ENCODE measurements at places on chromosomes 7 and 10.

DNA sequence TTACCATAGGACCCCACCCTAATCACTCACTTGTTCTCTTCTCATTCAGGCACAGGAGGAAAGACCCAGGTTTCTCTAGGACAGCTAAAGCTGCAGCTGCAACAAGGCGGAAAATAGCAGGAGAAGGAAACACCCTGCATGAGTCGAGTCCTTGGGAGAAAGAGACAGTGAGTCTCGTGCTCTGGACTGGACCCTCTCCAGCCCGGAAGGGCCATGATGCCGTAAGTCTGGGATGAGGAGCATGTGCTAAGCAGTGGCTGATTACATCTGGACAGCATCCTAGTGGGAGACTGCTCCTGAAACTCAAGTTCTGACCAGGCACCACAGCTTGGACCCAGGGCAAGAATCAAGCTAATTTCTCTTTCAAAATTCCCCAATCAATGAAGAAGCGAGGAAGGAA, 39.4 kb downstream of the FBXW4 start:
- no peaks in the 10 kb centered on the region for H3K27me3 ChIP-seq
- peaks cover 47% of the 10 kb centered on the region for H3K36me3 ChIP-seq
- DNase-seq, result no peak

DNA sequence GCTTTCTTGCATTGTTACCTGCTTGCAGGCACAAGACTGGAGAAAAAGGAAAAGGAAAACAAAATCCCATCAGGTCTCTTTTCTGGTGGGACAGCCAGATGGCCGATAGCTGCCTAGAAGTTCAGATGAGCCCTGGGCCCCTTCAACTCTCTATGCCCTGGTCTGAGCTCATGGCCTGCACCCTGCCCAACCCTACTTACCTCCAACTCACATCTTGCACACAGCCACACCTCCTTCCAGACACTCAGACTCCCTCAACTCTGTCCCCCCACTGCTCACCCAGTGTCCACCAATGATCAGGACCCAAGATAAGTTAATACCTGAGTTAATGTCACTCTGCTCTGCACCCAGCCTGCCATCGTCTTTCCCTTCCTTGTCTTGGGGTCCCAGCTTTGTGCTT, 10.9 kb downstream of the RBP3 start:
- no peak overlapping the region for H3K4me3 ChIP-seq
- DNase-seq, result peak; percentile 25
- no peak overlapping the region for H3K27ac ChIP-seq
- no peaks in the 10 kb centered on the region for H3K4me1 ChIP-seq
- H3K27me3 ChIP-seq, result no peaks in the 10 kb centered on the region

DNA sequence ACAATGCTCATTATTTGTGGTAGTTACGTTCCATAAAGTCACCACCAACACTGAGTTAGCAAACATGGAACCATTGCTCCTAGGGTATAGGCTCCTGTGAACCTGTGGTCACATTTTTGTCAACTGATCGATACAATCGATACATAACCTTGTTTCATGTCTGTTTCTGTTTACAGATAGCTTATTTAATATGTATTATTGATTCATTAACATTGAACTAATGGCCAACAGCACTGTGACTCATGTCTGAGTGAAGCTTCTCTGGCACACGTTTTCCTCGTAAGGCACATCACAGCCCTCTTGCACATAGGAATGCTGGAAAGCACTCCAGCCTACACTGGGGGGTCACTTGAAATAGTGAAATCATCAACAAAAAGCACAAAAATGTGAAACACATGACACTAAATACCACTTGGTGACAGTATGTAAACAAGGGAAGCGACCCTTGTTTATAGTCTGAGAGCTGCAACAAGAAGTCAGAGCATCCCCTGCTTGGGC, 27.0 kb downstream of the GHRHR start:
- no peaks in the 10 kb centered on the region for H3K27me3 ChIP-seq
- DNase-seq, result no peak
- H3K36me3 ChIP-seq, result no peaks in the 10 kb centered on the region
- no peaks in the 10 kb centered on the region for H3K4me1 ChIP-seq
- H3K27ac ChIP-seq, result no peak overlapping the region

- no peak overlapping the region for H3K4me3 ChIP-seq
- no peak for DNase-seq
- H3K36me3 ChIP-seq, result no peaks in the 10 kb centered on the region
- H3K4me1 ChIP-seq, result no peaks in the 10 kb centered on the region
- no peak overlapping the region for H3K27ac ChIP-seq
Measured at GRCh38 chr7:71504697-71505441, 372.9 kb downstream of the GALNT17 start.

- peaks cover 3% of the 10 kb centered on the region for H3K36me3 ChIP-seq
- no peak for DNase-seq
- peaks cover 11% of the 10 kb centered on the region for H3K4me1 ChIP-seq
- peaks cover 58% of the 10 kb centered on the region for H3K27me3 ChIP-seq
- H3K27ac ChIP-seq, result no peak overlapping the region
- no peak overlapping the region for H3K4me3 ChIP-seq
Measured at GRCh38 chr10:102406815-102407214, 11.3 kb downstream of the NFKB2 start.

DNA sequence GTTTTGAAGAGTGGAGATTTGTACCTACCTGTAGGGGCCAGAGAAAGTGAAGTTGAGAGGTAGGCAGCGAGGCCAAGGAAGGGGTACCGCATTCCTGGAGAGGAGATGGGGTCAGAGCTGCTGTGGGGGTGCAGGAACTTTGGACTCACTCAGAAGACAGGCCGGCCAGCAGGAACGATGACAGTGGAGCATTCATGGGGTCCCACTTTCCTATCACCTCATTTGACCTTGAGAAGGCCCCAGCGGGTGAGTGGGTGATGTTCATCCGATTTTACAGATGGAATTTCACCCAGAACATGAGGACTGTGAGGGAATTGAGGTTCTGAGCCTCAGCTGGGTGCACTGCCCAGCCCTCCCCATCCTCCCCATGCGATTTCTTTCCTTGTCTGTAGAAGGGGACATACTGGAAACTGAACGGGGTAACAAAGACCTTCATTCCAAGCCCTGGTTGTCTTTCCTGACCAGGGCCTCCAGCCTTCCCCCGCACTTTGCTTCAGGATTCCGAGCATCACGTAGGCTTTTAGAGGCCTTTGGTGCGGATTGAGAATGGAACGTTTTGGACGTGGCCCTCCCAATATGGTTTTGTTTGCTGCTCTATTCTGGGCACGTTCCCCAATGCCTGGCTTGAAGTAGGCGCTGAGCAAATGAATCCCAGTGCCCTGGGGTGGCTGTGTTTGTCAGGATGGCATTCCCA, 87.3 kb downstream of the ADCY1 start:
- no peaks in the 10 kb centered on the region for H3K27me3 ChIP-seq
- H3K4me3 ChIP-seq, result no peak overlapping the region
- H3K4me1 ChIP-seq, result no peaks in the 10 kb centered on the region
- DNase-seq, result no peak
- H3K36me3 ChIP-seq, result no peaks in the 10 kb centered on the region
- no peak overlapping the region for H3K27ac ChIP-seq

GRCh38 chr7:105202616-105203015, 186.1 kb downstream of the SRPK2 start:
- no peak overlapping the region for H3K4me3 ChIP-seq
- DNase-seq, result no peak
- no peaks in the 10 kb centered on the region for H3K27me3 ChIP-seq
- H3K4me1 ChIP-seq, result no peaks in the 10 kb centered on the region
- peaks cover 8% of the 10 kb centered on the region for H3K36me3 ChIP-seq

DNA sequence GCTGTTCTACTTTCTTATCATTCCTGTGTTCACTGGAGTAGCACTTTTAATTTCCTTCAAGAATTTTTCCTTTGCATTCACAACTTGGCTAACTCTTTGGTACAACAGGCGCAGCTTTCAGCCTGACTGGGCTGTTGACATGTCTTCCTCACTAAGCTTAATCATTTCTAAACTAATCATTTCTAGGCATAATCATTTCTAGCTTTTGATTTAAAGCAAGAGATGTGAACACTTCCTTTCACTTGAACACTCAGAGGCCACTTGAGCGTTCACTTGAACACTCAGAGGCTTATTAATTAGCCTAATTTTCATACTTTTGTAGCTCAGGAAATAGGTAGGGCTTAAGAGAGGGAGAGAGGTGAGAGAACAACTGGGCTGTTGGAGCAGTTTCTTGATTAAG, 15.9 kb downstream of the C10orf90 start:
- no peaks in the 10 kb centered on the region for H3K4me1 ChIP-seq
- H3K27me3 ChIP-seq, result no peaks in the 10 kb centered on the region
- DNase-seq, result no peak

- H3K27ac ChIP-seq, result no peak overlapping the region
- peaks cover 60% of the 10 kb centered on the region for H3K27me3 ChIP-seq
- H3K4me3 ChIP-seq, result no peak overlapping the region
Measured at GRCh38 chr7:128360359-128360678, 1.2 kb downstream of the PRRT4 start.

- H3K27ac ChIP-seq, result no peak overlapping the region
- H3K4me1 ChIP-seq, result no peaks in the 10 kb centered on the region
- H3K4me3 ChIP-seq, result no peak overlapping the region
- no peaks in the 10 kb centered on the region for H3K27me3 ChIP-seq
Measured at GRCh38 chr7:133642907-133643306, 390.0 kb downstream of the EXOC4 start.

DNA sequence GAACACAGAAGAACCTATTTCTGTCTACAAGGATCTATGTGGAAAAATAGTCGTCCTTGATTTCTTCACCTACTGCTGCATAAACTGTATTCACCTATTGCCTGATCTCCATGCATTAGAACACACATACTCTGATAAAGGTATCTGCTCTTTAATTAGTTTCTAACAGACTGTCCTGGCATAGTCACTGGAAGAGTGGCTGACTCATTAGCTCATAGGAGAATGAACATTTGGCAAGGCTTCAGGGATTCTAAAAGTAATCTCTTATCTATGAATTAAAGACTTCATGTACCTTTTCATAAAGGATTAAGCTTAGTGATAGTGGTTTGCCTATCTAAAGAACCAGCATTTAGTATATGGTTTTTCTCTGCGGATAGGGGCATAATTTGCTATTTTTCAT, 4.1 kb downstream of the NHLRC2 start:
- H3K27ac ChIP-seq, result no peak overlapping the region
- H3K36me3 ChIP-seq, result peaks cover 33% of the 10 kb centered on the region
- peaks cover 33% of the 10 kb centered on the region for H3K4me1 ChIP-seq
- no peak overlapping the region for H3K4me3 ChIP-seq
- no peaks in the 10 kb centered on the region for H3K27me3 ChIP-seq

Measured in tibial artery (tissue), 4 donors.